Stimulated activated CD4-positive, alpha-beta T cell treated with anti-CD3 and anti-CD28 coated beads, Interleukin-1b, Interleukin-23, amount 100 ng/mL, for 4 hours (primary cell): ENCODE measurements at places on chromosomes 6 and 20.

DNA sequence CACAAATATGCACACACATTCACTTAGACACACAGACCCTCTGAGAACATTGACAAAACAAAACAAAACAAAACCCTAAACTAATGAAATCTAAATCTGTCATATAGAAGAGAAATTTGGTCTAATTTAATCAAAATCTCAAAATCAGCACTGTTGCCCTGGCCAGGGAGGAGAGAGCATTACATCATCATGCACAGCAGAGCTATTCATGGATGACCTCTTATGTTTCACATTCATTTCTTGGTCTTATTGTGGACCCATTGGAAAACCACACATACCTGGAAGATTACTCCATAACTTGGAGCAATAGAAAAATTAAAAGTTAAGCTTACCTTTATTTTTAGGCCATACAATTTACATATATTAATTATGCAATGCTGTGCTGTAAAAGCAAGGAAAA, 1223.6 kb upstream of the GJE1 start:
- DNase-seq: no peak

- DNase-seq: no peak
Measured at GRCh38 chr6:78829407-78829806, 37.9 kb upstream of the IRAK1BP1 start.

DNA sequence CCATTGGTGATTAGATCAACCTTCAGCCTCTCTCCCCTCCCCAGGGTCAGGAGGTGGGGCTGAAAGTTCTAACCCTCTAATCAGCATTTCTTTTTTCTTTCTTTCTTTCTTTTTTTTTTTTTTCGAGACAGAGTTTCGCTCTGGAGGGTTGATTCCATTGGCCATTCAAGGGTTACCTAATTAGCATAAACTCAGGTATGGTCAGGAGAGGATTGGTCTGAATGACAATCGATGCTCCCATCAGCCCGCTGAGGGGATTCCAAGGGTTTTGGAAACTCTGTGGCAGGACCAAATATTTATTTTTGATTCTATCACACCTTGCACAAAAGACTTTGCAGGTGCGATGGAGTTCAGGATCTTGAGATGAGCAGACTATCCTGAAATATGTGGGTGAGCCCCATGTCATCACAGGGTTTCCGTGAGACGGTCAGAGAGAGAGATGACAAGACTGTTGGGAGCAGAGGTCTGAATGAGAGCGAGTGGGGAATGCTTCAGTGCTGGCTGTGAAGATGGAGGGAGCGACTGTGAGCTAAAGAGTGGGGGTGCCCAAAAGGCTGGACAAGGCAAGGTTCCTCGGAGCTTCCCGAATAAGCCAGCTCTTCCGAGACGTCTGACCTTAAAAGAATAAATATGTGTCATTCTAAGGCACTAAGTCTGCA, 107.1 kb downstream of the BMP7 start:
- DNase-seq: no peak

DNA sequence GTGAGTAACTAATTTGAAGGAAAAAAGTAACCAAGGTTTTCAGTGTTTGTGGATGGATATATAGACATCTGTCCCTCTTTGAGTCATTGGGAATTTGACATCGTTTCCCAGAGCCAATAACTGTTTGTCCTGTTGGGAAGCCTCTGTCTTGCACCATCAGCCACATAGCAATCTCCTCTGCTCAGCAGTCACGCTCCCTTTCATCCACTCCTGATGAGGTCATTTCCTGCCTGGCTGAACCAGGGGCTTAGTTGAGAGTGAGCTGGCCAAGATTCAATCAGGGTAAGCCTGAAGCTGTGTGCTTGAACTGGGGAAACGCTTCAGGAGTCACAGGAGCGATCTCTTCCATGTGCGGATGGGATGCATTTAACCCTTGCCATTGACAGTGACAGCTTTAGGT, 121.5 kb upstream of the FOXQ1 start:
- DNase-seq: no peak

- no peak for DNase-seq
Measured at GRCh38 chr6:311679-312220, 19.5 kb downstream of the DUSP22 start.

GRCh38 chr6:137010128-137010718, 34.5 kb downstream of the IL20RA start:
- no peak for DNase-seq

DNA sequence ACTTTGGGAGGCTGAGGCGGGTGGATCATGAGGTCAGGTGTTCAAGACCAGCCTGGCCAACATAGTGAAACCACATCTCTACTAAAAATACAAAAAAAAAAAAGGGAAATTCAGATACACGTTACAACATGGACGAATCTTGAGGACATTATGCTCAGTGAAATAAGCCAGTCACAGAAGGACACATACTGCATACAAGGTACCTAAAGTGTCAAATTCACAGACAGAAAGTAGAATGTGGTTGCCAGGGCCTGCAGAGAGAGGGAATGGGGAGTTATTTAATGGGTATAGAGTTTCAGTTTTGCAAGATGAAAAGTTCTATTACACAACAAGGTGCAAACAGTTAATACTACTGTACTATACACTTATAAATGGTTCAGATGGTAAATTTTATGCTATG, 75.1 kb downstream of the SNX5 start:
- DNase-seq: no peak
